Activated CD4-positive, alpha-beta T cell treated with anti-CD3 and anti-CD28 coated beads, Interleukin-2, amount 10 ng/mL, durations not matched to agents 24 days and 14 days (primary cell): ENCODE measurements at places on chromosomes 3 and 15. TPM values are rescaled to one million over a fixed set of nuclear protein-coding genes. Genes with fewer than 3 reads are reported as not detected.

Gene FBLN2
- total RNA-seq = not detected in 2 replicates

Gene MKRN2
- 23.2 and 28.2 TPM in 2 replicates for total RNA-seq

Gene FOXL2NB
- total RNA-seq = not detected in 2 replicates

Gene UBE2Q2
- 17.0 and 17.1 TPM in 2 replicates for total RNA-seq

Gene CAND2
- 0.71 and 0.75 TPM in 2 replicates for total RNA-seq

Gene ZNF660
- total RNA-seq = 0.17 and 0.30 TPM in 2 replicates

Gene SMAD6
- total RNA-seq = 0.19 and 0.40 TPM in 2 replicates

Gene COL6A5
- total RNA-seq = not detected in 2 replicates

Gene GPD1L
- 19.0 and 20.0 TPM in 2 replicates for total RNA-seq
